ENCODE measurements at places on chromosomes 2 and 18.

GRCh38 chr2:223247136-223247535 is 195.1 kb downstream of the KCNE4 start:
- DNase-seq: no peak

GRCh38 chr2:22795287-22795866 is 589.6 kb upstream of the KLHL29 start:
- DNase-seq: no peak

GRCh38 chr2:149040451-149040850 is 2.0 kb downstream of the LYPD6B start:
- DNase-seq: peak; percentile 13

- no peak for DNase-seq
Measured at GRCh38 chr18:8081267-8081666, 514.2 kb downstream of the PTPRM start.

DNA sequence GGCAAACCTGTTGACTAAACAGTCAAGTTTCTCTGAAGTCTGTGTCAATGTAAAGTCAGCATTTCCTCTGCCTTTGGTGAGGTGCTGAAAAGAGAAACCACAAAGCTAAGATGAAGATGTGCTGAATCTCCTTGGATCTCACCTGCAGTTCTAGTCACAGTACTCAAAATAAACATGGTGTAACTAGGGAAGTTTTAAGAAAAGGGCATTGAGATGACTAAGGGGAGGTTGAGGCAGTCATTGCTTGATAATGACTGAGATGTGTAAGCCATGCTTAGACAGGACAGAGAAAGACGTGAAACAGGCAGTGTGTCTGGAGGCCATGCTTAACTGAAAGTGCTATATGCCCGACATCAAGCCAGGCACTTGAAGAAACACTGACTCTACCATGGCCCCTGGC is 1010.0 kb upstream of the CELF4 start:
- DNase-seq: no peak

DNA sequence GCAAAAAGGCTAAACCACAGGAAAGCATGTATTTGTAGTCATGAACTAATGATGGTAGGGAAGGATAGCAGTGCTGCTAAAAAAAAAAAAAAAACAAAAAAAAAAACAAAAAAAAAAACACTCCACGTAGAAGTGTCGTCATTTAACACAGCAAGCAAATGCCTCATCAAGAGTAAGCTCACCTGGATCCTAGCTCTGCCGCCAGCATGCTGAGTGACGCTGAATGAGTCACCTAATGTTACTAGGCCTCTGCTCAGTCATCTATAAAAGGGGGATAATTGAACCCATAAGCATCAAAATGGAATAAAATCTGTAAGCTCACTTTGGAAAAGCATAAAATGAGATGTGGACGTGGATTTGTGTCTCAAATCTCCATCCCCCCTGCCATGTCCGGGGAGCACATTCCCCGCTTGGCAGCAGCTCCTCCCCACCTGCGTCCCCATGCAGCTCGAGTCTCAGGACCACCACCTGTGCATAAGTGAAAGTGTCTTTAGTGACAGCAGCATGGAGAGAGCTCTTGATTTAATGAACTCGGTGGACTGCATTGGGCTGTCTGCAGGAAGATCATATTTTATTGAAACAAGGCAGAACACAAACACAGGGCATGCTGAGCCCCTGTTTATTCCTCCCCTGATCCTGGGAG is 427.5 kb downstream of the LRATD1 start:
- DNase-seq: no peak

DNA sequence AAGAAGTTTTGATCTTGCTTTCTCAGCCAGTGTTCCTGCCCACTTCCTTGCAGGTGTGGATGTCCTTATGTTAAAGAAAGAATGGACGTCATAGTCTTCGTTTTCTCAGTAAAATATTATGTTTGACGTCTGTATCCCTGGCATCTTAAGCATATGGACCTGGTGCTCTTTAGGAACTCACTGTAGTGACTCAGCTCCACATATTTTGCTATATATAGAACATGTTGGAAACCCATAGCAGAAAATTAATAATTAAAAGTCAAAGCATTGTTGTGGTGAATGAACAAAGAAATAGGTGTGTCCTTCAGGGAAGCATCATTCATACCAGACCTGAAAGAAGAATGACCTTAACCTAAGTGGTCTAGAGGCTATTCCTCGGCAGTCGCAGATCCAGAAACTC is 196.1 kb downstream of the MCFD2 start:
- DNase-seq: no peak

Data from stimulated activated CD4-positive, alpha-beta T cell treated with anti-CD3 and anti-CD28 coated beads, Interleukin-15, amount 100 ng/mL, for 1 hour (primary cell).